ENCODE measurements at places on chromosomes 11 and 22.
A peak's percentile ranks its signal among the peaks of the same experiment; 100 is the strongest.

GRCh38 chr11:130175898-130176297 is 16.3 kb downstream of the ST14 start:
- DNase-seq = no peak

- DNase-seq = no peak
These were observed 974 bp downstream of the PPIL2 start for GRCh38 chr22:21666786-21667185.

- no peak for DNase-seq
These were observed 15.4 kb upstream of the MPPED1 start for GRCh38 chr22:43396321-43396933.

GRCh38 chr22:43168471-43169309 is 17.3 kb downstream of the TSPO start:
- no peak for DNase-seq

DNA sequence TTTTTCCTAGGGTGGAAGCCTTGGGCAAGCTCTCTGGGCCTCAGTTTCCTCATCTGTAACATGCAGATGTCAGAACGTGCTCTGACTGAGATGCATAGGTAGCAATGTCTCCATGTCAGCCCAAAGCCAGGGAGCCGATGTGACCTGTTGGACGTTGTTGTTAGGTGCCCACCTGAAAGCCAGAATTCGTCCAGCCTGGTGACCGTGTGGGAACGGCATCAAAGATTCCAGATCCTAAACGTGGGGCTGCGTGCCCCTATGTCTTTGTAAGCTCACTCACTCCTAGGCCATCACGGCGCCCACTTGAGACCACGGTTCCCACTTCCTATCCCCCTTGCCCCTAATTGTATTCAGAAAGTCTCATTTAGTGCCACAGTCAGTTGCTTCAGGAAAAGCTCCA is 48.2 kb downstream of the FBLN1 start:
- no peak for DNase-seq

DNA sequence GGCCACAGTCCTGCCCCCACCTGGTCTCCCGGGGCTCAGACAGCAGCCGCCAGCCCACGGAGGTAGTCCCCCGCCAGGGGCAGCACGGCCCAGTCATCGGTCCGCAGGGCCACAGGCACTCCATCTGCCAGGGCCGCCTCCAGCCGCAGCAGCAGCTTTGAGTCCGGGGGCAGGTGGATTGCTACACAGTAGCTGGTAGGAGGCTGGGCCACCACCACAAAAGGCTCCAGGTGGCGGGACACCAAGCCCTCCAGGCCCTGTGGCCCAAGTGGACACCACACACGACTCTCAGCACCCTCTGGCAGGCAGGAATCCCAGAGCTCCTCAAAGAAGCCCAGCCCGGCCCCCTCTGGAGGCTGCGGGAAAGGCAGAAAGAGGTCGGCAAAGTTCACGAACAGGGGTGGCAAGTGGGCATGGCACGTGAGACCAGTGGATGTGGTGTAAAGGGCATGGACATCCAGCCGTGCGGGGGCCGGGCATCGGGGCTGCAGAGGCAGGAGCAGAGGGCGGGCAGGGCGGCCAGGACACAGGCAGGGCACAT is 2.9 kb downstream of the AP5B1 start:
- no peak for DNase-seq

GRCh38 chr11:952406-953385 is 27.0 kb downstream of the AP2A2 start:
- DNase-seq = no peak

DNA sequence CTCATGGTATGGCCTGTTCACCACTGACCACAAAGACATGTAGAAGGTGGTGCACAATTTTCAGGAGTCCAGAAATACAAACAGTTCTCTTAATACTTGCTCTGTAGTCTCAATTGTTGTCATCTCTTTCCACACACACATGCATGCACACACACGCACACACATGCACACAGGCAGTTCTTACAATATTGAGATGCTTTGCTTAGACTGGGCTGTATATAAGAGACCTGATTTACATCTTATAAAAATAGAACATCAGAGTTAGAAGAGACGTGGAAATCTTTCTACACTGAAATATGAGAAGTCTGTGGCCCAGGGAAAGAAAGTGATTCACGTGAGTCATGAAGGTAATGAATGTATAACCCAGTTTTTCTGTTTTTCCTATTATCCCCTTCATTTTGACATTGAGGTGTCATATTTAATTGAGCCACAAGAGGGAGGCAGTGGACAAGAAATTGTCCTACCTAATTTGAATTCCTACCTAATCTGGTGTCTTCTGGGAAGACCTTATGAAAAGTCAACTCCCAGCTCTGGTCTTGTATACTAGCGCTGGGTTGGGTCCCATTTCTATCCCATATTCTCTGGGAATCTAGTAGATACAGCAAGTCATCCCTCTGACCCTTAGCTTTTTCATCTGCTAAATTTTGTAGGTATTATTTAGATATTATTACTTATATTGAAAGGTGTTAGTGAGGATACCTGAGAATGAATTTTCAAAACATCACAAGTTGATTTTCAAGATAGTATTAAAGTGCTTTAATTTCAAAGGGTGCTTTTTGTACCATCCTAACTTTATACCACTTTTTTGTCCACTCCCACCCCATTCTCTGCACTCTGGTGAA is 14.9 kb upstream of the MS4A4A start:
- DNase-seq = peak; percentile 52

DNA sequence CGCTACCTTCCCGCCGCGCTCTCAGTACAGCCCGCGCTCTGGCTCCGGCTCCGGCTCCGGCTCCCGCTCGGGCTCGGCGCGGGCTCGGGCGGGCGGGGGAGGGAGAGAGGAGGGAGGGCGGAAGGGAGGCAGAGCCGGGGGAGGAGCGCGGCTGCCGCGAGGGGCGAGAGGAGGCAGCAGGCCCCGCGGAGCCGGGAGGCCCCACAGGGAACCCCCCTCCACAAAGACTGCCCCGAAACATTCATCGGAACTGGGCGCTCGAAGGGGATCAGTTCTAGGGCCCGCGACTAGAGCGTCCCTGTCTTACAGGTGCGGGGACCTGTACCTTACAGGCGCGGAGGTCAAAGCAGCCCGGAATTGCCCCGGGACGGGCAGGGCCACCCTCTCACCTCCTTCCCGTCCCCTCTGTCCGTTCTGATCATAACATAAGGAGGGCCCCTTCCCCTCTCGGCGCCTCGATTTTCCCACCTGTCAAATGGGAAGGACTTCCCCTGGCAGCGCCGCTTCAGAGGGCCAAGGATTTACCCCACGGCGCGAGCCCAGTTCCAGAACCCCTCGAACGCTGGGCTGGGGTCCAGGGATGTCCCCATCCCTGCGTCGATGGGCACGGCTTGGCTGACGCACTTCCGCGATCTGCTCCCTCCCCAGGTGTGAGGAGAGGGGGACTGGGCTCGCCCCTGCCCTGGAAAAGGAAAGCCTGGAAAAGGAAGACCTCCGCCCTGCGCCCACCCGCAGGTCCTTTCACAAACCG is at the start of gene SHISA8:
TSS of gene SHISA8 (minus strand) at position 40 of the 751 bp plus-strand sequence. CDS start 407 bp downstream, outside the sequence.
- no peak for DNase-seq

DNA sequence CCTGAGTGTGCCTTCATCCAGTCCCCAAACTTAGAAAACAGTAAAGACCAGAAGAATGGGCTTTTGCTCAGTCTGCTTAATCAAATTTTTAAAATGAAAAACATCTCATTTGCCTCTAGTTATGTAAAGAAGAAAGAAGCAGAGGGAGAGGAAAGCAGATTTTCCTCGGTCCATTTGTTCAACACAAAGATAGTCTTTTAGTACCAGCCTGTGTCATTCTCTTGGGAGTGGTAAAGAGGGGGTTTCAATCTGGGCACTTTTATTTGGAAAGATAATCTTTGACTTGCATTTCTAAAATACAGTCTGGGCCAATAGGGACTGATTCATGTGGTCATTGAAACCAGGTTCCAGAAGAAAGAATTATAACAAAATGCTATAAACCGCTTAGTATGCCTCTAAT is 29.5 kb downstream of the KREMEN1 start:
- no peak for DNase-seq

DNA sequence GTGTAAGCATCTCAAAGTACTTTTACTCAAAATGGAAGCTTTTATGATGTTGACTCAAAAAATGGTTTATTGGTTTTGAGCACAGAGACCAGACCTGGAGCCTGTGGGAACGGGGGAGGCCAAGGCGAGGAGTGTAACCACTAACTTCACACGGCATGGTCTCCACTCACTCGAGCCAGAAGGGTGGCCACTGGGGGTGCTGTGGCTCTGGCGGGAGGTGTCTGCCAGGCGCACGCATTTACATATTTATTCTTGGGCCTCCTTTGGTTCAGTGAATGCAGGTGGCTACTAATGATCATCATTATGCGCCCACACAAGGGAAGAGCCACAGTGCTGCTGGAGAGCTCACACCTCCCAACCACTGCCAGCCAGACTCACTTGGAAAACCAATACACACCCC is 64.6 kb downstream of the FLRT1 start:
- peak; percentile 48 for DNase-seq

- no peak for DNase-seq
These were observed 555 bp downstream of the TP53I11 start for GRCh38 chr11:44950031-44950624.

- no peak for DNase-seq
These were observed 94.9 kb upstream of the SEPTIN5 start for GRCh38 chr22:19619144-19620009.

- no peak for DNase-seq
These were observed 645.7 kb upstream of the TENM4 start for GRCh38 chr11:80086496-80087055.

- DNase-seq = no peak
These were observed 4.1 kb downstream of the BEST1 start for GRCh38 chr11:61954106-61954850.

DNA sequence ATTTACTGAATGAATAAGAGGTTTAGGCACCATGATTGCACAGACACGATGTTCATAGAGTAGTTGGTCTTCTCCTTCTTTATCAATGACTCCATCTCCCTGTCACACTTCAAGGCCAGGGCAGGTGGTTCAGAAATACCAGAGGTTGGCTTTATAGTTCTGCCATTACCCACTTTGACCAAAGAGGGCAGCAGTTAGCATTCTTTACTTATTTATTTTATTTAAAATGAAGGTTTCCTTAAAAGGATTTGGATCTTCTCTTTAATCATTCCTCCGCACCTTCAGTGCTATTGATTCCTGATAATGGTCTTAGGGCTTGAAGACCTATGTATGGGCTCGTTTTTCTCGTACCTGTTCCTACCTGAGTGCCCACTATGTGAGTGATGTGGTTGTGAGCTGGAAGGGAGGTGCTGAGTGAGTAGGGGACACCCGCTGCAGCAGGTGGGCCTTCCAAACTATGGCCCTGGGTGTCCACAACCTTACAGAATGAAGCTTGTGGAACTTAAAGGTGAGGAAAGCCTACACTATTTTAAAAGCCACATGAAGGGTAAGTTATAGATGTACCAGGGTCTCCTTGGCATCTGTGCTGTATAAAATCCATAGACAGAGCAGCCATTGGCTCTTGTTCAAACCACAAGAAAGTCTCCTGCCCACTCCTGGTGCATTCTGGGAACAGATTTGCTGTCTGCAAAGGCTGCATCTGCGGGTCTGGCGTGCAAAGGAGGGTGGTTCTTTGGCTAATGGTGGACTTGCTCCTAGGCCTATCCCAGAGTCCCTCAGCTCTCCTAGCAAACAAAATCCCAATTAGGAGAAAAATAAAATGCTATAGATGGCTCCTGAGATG is 35.0 kb downstream of the TIMP3 start:
- no peak for DNase-seq

DNA sequence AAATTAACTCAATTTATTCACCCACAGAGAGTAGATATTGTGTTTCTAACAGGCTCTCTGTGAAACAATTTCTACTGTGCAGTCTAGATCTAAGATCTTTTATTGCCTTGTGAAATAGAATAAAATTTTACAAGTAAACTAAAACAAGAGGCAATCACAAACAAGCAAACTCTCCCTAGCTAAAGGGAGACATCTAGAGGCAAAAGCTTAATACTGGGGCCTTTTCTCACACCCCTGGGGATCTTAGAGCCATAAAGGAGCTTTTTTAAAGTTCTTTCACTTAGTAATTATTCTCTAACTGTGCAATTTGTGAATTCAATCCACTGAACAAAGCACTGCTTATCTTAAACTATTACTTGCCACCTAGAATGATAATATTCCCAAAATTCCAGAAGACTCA is 19.7 kb downstream of the ALG9 start:
- DNase-seq = no peak

DNA sequence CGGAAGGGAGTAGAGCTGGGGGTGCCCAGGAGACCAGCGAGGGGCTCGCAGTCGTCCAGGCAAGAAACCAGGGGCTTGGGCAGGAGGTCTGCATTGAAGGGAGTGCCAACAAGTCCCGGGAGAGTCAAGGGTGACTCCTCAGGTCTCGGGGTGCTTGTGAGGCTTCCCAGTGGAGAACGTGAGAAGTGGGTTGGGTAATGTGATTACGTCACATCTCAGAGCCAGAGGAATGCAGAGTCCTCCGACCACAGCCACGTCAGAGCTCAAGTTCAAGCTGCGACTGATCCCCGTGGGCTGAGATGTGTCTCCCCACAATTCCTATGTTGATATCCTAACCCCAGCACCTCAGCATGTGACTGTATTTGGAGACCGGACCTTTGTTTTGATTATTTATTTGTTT is 89.7 kb upstream of the SHANK2 start:
- no peak for DNase-seq

DNA sequence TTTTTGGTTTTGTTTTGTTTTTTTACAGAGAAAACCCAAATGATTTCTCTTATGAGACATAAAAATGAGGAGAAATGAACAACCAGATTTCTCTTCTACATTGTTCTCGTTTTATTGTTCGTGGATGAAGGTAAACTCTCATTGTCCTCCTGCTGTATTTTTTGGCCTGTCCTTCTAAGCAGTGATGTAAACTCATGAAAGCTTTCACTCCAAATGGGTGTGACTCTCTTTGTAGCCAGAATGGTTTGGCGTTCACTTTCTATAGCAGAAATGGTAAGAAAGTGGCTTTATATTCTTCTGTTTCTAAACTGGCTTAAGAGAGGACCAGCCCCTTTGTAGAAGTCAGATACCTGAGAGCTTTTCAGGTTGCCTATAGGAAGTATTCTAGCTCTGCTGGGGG is 15.5 kb upstream of the BMAL1 start:
- DNase-seq = no peak

- no peak for DNase-seq
These were observed 44.3 kb downstream of the FBLN1 start for GRCh38 chr22:45547016-45547345.

Data from NCI-H2081 (cell line).